ENCODE measurements at places on chromosomes 7 and 10.

GRCh38 chr7:37730501-37730900 is 46.9 kb downstream of the GPR141 start:
- DNase-seq = no peak

DNA sequence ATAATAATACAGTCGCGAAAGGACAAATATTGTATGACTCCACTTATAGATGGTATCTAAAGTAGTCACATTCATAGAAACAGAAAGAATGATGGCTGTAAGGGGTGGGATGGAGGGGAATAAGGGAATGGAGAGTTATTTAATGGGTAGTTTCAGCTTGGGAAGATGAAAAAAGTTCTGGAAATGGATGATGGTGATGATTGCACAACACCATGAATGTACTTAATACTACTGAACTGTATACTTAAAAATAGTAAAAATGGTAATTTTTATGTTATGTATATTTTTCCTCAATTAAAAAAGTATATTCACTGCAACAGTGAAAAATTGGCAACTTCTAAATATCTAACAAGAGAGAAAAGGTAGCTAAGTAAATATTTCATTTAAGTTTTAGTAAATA is 265.8 kb downstream of the EXOC4 start:
- DNase-seq = no peak

DNA sequence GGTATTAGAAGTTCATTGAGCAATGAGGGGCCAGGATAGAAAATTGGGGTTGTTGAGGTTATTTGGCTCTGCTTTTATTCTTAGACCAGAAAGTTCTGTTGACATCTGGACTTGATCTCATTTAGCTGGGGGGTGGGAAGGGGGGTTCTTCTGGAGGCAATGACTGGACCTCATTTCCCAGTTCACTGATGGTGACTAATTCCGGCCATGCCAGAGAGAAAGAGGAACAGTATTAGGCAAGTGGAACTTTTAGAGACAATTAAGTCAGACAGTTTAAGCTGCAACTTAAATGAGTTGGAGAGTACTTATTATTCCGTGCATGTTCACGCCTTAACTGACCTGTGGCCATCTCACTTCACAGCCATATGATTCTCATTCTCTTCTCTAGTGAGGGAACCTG is 512.5 kb downstream of the REEP3 start:
- DNase-seq = no peak

DNA sequence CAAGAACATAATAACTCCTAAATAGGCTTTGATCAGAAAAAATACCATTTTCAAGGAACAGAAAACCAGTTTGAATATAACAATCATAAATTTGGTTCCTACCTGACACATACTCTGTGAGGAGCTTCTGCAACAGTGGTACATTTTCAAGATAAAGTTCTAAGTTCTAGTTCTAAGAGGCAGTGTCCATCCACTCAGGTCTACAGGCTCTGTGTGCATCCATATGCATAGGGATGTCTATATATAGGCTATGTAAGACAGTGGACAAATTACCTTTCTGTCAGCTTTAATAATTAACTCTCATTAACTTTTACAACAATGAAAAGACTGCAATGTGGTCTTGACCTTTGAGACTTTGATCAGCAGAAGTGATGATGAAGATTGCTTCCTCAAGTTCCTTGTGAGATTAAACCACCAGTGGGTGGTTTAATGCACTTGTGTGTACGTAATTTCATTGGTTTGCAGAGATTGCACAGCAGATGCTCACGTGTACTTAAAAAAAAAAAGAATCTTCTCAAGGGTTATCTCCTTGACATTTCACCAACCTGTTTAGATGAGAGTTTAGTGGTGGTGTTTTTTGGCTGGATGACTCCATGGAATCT is at the start of gene SLC26A3:
TSS of gene SLC26A3 (minus strand) at position 215 of the 602 bp plus-strand sequence. CDS start 8,714 bp downstream, outside the sequence.
- DNase-seq = no peak
